ENCODE measurements at places on chromosomes 3 and 15.

DNA sequence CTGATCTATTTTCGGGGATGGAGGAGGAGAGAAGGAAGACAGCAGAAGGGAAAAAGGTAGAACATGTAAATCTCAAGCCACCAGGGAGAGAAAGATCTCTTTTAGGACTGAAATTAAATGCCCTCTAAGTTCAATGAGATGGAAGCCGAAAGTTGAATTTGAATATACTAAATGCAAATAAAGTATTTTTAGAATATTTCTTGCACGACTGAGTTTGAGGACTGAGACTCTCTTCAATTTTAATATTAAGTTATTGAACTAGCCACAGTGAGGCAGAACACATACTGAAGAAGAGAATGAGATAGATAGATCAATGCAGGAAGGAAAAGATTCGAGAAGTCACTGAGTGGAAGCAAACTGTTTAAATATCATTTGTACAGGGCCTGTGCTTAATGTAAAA, 399.9 kb upstream of the CBLB start:
- DNase-seq: no peak

GRCh38 chr3:52551118-52551517, 14.7 kb downstream of the UQCC5 start:
- DNase-seq: no peak

- DNase-seq: no peak
Measured at GRCh38 chr3:70250492-70250891, 61.9 kb downstream of the MDFIC2 start.

- no peak for DNase-seq
Measured at GRCh38 chr15:73026511-73027054, 25.7 kb upstream of the NEO1 start.

- DNase-seq: no peak
Measured at GRCh38 chr15:56600380-56600779, 132.9 kb downstream of the ZNF280D start.

- no peak for DNase-seq
Measured at GRCh38 chr3:137796993-137797392, 32.9 kb downstream of the SOX14 start.

Data from retinal pigment epithelial cell (primary cell).